ENCODE measurements at places on chromosomes 12 and 14. TPM values are rescaled to one million over a fixed set of nuclear protein-coding genes. Genes with fewer than 3 reads are reported as not detected.

Gene SAMD15
- polyA plus RNA-seq: 5.7 TPM

Gene CS
- 159 TPM for polyA plus RNA-seq

Gene PRPF39
- 80.7 TPM for polyA plus RNA-seq

Gene SLCO1B1
- not detected for polyA plus RNA-seq

Gene CELA1
- not detected for polyA plus RNA-seq

Gene RILPL1
- polyA plus RNA-seq: 18.0 TPM

Gene KLRC2
- 0.42 TPM for polyA plus RNA-seq

Gene SIRT4
- polyA plus RNA-seq: 2.5 TPM

Gene PTCSC3
- polyA plus RNA-seq: 4.5 TPM

Gene CAPS2
- 8.2 TPM for polyA plus RNA-seq

Gene TAS2R19
- 1.7 TPM for polyA plus RNA-seq

Gene NAA30
- 23.8 TPM for polyA plus RNA-seq

Gene NR1H4
- polyA plus RNA-seq: 0.28 TPM

Gene ABCD2
- polyA plus RNA-seq: 0.14 TPM

Measured in right lung (tissue), 10 donors.